ENCODE measurements at places on chromosomes 11 and 22.

DNA sequence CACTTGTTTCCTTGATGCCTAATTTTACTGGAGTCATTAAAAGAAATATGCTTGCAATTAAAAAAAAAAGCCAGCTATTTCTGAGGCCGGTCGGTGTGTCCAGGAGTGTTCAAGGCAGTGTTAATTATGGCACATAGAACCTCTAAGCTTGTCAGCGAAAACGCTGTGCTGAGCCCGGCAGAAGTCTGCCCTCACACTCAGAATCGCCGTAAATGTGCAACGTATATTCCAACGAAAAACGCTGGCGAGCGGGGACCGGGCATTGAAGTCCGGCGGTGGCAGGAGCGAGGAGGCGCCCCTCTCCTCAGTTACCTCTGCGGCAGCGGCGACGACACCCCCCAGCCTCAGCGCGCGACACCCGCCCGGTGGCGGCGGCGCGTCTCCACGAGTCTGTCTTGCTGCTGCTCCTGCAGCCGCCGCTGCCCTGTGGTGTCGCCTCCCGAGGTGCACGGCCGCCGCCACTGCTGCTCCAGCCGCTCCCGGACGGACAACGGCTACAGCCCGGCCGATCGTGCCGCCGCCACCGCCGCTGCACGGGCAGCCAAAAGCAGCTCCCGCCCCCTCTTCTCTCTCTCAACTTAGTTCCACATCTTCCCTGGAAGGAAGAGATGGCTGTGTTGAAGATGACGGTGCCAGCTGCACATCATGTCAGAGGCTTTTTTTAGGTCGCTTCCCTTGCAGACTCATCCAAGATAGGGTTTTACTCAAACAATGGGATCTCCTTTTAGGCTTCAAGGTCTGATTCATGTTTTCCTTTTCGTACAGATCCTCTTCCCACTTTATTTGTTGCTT is 56.0 kb downstream of the JAM3 start:
- peak; percentile 66 for DNase-seq

GRCh38 chr22:44363013-44363979 is 50.5 kb upstream of the SHISAL1 start:
- DNase-seq, result no peak

GRCh38 chr11:12599408-12600143 is 74.6 kb upstream of the TEAD1 start:
- no peak for DNase-seq

GRCh38 chr11:73345481-73346160 is 30.6 kb upstream of the RELT start:
- no peak for DNase-seq

Data from occipital lobe (tissue), 3 donors.